ENCODE measurements at places on chromosomes 1 and 21.

DNA sequence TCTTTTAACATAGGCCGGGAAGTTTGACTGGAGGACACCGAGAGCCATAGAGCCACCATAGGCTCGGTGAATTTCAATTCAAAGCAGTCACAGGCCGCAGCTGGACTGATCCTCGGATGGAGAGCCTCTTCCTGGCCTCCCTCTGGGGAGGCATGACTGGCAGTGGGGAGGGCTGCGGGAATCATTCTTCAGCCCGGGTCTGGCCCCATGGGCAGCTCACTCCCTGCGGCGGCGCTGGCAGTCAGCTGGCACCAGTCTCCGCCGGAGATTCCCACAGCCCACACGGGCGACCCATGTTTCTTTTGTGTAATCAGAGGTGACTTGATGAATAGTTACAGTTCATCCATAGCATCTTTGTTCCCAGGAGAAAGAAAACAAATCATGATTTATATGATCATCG is 10.6 kb downstream of the ESPN start:
- no peak for DNase-seq

DNA sequence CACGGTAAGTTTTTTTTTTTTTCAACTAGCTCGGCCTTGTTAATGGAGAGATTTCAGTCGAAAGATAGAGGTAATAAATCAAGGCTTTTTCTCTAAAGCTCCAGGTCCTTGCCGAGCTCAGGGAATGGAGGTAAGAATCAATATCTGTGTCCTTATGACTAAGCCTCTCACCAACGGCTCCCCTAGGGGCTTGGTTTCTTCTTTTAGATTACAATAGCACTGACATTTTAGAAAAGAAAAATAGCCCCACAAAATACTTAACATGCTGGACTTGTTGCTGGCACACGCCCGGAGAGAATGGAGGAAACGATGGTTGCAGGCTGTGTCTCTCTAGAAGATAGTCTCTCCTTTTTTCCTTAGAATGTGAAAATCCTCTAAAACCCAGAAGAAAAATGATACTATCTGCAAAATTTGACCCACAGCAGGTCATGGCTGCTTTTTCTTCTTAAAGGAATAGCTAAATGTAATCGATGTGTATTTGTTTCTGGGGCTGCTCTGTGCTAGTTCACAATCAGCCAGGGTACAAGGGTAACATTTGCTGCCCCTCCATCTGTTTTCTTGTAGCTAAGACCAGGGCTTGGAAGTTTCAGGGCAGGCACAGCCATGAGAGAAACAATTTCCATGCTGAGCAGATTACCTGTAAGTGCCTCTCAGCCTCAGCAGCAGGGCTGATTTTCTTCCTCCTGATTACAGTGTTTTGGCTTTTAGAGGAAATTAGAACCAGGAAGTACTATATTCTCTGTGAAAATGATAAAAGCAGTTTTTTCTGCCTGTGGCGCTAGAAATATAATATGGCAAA is 86.2 kb upstream of the GNG12 start:
- DNase-seq, result no peak

- DNase-seq, result no peak
These were observed 1.4 kb downstream of the TMEM54 start for GRCh38 chr1:32899586-32900296.

- no peak for DNase-seq
These were observed at the start of gene S100A5 for GRCh38 chr1:153540394-153541361. TSS of gene S100A5 (minus strand) at chr1:153540934. CDS start at chr1:153540191, 743 bp downstream.

DNA sequence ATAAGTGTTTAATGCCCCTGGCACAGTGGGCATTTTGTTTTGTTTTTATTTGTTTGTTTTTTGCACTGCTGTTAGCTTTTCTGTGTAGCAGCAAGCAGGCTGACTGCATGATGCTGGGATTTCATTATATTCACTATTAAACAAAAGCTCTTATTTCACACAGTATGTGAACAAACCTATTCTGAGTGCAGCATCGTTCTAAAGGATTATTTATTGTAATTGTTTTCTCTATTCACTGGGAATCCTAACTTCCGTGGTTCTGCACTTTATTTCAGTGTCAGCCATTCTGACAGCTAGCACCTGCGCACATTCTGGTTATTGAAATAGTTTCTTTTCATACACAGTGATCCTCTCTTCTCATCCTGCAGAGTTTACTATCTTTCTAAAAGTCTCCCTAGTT is 595.0 kb downstream of the NEGR1 start:
- DNase-seq, result no peak

DNA sequence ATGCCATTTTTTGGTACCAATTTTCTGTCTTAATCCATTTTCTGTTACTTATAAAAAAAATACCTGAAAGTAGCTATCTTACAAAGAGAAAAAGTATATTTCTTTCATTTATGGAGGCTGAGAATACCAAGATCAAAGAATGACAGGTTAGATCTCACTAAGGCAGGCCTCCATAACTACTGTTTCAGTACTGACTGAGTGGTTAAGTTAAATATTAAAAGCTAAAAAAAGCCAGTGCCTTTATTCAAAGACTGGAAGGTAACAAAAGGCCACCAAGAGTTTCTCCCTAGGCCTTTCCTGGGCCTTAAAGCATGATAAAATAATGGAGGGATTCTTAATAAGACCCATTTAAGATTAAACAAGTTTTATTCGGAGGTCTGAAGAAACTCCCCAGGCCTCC is 687.7 kb upstream of the ADGRL4 start:
- no peak for DNase-seq

DNA sequence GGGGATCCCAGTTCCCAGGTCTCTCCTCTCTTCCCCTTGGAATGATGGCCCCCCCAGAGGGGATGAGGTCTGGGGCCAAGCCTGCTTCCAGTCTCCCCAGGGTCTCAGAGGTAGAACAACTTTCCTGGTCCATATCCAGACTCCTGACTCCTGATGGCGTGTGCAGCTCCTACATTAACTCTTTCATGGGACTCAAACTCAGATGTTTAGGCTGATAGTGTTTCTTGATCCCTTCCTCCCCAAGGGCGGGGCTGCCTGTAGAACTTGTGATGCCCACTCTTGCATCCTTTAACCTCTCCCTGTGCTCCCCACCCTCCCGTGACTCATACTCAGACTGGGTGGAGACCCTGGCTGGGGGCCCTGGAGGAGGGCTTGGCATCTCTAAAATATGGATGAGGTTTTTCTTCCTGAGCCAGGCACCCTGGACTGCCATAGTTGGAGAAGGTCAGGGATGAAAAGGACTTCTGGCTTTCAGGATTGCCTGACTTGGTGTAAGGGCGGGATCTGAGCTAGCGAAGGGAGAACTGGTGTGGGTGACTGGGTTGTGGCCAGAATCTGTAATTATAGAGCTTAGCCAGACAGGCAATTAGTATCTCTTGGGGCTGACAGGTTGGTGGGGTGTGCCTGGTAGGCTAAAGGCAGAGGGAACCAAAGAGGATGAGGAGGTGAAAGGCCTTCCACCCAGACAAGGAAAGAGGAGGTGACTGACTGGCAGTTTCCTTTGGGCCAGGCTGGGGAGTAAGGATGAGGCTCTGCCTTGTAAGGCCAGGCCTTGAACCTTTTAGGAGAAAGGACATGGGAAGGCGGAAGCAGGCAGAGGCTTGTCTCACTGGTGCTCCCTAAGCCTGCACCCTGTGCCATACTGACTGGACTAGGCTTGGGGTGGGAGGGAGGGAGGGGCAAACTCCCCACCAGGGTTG is 1.5 kb downstream of the ATP8B2 start:
- DNase-seq, result no peak

GRCh38 chr1:25858494-25858893 is 763 bp downstream of the AUNIP start:
- DNase-seq, result no peak

DNA sequence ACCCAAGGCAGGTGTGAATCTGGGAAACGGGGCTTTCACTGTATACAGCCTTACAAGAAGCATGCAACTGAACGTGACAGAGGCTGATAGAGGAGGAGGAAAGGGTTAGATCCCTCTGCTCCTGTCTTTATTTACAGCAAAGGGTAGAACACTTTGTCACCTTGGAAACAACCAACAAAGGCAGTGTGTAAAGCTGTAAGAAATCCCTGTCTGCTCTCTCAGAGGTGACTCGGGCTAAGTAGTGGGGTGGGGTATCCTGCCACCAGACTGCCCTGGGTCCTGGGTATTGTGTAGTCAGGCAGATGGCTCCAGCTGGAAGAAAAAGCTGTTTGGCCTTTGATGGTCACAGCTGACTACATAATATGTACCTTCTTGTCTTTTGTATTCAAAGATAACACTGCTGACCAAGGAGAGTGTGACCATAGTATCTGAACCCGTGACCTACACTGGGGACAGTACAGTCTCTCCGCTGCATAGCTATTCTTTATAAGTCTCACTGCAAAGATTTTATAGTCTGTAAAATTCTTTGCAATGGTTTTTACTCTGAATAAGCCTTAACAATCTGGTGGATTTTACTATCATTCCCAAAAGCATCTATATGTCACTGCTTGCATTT is 22.1 kb upstream of the POU2F1 start:
- DNase-seq, result peak; percentile 3

- DNase-seq, result no peak
These were observed 331.2 kb downstream of the KIF26B start for GRCh38 chr1:245485996-245486395.

- no peak for DNase-seq
These were observed 28.1 kb downstream of the IL23R start for GRCh38 chr1:67194209-67194863.

DNA sequence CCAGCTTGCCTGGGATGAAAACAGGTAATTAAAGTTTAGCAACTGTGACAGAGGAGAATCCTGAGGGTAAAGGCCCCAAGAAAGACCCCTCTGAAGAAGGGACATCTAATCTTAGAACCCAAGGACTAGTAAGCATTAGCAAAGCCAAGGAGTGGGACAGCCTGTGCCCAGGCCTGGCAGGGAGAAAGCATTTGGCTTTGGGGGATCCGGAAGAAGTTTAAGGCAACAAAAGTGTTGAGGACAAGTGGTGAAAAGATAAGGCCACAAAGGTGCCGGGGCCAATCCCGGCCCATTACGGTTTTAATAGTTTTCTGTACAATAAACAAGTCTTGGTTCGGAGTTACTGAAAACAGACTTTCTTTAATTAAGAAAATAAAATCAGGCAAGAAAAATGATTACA is 275.5 kb downstream of the TM2D1 start:
- no peak for DNase-seq

DNA sequence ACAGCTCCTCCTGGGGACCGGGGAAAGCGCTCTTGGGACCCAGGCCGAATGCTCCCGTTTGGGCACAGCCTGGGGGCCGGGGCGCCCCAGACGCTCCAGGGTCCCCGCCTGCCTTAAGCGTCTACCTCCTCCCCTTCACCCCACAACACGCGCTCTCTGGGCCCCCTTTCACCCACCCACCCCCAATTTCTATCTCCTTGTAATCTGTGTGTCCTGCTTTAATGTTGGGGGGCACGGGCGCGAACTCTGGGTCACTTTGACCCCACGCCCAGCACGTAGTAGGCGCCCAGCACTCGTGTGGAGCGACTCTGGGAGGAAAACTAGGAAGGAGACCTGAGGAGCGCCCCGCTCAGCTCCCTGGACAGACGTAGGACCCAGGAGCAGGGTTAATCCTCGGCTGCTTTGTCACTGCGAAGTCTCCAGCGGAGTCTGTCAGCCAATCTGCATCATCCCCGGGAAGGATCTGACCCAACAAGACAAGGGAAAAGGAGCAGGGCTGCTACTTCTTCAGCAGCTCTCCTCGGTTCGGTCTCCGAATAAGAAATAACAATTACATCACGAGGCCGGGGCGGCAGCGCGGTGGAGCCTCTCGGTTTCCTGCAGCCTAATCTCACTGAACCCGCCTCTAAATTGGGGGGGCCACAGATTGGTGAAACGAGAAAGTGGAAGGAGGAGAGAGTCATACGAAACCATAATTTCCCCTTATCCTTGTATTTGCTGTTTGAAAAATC is 757 bp upstream of the NRIP1 start:
- peak; percentile 42 for DNase-seq

DNA sequence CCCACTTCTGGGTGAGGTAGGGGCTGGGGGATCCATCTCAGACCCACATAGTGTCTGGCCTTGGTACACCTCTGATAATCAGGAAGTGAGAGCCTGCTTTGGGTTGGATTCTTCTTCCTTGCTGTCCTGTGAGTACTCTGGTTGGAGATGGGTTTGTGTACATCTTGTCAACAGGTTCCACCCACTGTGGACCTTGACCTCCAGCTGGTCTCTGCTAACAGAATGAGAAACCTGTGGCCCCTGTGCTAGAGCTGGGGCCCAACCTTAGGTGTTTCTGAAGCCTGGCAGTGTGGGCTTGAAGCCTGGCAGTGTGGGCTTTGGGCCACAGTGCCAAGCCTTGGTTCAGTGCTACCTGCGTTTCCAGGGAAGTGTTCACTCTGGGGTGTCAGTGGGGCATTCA is 2.6 kb downstream of the ZBTB48 start:
- no peak for DNase-seq

DNA sequence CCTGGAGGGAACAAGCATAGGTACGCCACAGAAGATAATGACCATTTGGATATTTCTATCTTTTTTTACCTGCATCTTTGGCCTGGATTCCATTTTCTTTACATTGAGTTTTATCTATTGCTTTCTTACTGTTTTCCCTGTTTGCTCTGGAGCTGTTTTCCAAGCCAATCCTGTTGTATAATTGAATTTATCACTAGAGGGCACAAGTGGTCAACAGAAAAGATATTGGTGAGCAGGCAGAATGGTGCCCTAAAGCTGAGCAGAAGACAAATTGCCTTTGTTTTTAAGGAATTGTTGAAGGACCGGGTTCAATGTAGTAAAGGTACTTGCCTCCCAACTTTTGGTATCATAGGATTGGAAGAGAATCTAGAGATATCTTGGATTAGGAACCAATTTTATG is 152.8 kb downstream of the PPP1R12B start:
- DNase-seq, result no peak

DNA sequence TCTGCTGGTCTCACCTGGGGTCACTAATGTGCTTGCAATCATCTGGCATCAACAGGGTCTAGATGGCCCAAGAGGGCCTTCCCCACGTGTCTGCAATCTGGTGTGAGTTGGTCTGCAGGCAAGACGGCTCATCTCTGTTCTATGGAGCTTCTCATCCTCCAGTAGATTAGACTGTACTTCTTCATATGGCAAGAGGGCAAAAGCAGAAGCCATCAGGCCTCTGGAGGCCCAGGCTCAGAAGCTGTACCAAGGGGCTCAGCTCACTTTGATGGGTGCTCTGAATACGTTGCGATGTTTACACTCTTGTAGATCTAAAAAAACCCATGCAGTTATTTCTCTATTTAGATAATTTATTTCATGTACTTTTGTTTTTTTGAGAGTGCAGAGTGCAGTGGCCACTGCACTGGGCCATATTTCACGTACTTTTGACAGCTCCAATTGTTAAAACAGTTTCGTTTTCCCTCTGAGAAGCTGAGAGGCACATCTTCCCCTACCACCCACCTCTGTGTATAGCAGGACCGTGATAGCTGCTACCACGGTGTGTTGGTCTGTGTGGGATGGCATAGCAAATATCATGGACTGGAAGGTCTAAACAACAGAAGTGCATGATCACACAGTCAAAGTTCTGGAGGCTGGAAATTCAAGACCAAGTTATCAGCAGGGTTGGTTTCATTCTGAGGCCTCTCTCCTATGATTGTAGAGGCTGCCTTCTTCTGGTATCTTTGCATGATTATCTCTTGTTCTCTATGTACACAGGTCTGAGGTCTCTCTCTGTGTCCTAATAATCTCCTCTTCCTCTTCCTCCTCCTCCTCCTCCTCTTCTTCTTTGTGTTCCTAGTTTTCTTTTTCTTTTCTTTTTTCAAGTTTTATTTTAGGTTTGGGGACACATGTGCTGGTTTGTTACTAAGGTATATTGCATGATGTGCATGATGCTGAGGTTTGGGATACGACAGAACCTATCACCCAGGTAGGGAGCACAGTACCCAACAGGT is 17.0 kb downstream of the CITED4 start:
- DNase-seq, result no peak

GRCh38 chr1:4404854-4405590 is 249.4 kb upstream of the AJAP1 start:
- no peak for DNase-seq
